ENCODE measurements at places on chromosomes 3 and 15.

GRCh38 chr15:75989045-75989444, 23.2 kb downstream of the NRG4 start:
- peak; percentile 22 for DNase-seq

GRCh38 chr15:76495487-76495886, 158.9 kb downstream of the ISL2 start:
- DNase-seq, result no peak

DNA sequence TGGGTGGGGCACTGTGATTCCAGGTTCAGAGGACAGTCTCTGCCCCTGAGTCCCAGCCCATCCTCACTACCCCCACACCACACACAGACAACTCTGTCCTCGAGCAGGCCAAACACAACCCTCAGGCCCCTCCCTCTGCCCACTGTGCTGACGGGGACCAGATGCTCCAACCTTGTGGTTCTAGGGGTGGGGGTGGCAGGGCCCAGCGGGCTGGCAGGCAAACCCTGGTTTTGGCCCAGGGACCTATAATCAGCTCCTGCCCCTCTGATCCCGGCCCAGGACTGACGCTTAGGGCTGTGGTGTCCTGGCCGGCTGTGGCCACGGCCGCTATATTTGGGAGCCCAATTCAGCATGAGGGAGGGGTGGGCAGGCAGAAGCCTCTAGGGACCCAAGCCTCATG, 5.0 kb upstream of the MYL3 start:
- no peak for DNase-seq

- no peak for DNase-seq
These were observed 2.9 kb upstream of the RBM6 start for GRCh38 chr3:49937090-49937489.

DNA sequence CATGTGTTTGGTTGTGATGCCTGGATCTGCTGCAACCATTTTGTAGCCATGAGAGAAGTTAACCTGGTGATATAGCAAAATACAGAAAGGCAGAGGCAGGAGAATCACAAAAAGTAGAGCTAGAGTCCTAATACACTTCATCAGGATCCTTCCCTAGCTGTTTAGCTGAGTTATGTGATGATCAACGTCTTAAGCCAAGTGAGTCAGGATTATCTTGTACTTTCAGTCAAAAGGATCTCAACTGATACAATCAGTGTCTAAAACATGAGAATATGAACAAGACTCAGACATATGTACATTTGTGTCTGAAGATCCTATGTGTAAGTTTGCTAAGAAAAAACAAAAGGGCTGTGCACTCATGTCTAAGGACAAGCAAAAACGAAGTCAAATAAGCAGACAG, 236.9 kb downstream of the NTRK3 start:
- no peak for DNase-seq

DNA sequence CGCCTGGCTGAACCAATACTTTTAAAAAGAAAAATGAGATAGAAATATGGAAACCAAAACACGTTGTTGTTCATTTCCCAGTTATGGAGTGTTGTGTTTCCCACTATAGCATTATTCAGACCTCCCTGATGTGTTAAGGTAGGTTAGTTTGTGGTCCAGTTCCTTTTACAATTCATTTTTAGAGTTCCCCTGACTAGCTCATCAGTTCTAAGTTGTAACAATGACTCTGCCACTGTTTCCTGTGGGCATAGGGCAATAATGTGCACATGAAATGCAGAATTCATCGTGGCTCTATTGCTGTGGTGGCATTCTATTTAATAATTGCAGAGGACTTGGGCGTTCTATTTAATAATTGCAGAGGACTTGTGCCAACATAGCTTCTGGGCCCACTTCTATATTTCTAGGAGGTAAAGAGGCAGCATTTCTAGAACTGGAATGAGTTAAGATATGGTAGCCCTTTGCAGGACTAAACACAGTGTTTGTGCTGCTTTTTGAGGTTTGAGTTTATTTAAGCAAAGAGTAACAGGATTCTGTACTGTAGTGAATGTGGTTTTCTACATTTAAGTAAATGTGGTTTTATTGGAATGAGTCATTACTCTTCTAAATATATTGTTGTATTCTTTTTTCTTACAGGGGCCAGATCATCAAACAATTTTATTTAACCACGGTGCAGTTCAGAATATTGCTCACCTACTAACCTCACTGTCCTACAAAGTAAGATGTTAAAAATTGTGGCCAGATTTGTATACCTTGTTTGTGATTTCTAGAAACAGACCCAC, 47.5 kb downstream of the ARMC8 start:
- DNase-seq, result no peak

DNA sequence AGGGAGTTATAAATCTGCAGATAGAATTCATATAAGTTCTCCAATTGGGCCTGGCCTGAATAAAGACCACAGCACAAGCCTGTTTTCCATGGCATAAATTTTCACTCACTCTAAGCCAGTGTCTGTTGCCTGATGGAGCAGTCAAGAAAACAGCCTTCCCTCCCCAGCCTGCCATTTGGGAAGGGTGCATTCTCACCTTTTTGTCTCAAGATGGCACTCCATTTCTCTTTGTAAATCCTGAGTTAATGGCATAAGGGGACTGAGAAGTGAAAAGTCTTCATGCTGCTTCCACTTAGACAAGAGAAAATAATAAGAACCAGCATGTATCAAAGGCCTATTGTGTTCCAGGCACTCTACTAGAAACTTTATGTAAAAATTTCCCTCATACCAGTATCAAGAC, 115.6 kb upstream of the MANF start:
- DNase-seq, result no peak

- no peak for DNase-seq
These were observed 331.2 kb upstream of the TBL1XR1 start for GRCh38 chr3:177528306-177529070.

GRCh38 chr3:45055411-45056143, 29.5 kb downstream of the CLEC3B start:
- peak; percentile 47 for DNase-seq

DNA sequence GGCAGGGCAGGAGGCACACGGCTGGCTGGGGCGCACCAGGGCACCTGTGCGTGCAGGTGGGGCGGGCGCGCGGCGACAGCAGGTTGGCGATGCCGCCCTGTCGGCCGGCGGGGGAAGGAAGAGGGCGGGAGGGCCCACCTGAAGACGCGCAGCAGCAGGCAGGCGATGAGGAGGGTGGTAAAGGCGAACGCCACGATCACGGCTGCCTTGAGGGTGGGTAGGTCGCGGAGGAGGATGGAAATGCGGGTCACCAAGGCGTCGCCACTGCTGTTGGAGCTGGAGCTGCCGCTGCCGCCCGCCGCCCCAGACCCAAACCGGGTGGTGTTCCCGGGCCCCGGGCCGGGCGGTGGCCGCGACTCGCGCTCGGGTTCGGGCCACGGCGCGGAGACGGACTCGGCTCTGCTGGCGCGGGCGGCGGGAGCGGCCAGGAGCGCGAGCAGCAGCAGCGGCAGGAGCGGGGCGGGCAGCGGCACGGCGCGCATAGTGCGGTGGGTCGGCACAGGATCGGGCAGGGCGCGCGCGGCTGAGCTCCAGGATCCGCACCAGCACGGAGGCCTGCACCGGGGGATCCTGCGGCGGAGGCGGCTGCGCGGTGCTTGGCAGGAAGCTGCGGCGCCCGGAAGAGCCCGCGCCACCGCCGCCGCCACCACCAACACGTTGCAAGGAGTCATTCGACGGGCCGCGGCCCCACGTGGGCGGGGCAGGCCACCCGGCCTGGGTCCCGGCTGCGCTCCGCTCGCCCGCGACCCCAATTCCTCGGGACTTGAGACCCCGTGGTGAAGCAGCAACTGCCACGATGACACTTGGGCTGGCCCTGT, at the start of gene FAM174B:
TSS of gene FAM174B (minus strand) at position 598 of the 818 bp plus-strand sequence.
- DNase-seq, result no peak

DNA sequence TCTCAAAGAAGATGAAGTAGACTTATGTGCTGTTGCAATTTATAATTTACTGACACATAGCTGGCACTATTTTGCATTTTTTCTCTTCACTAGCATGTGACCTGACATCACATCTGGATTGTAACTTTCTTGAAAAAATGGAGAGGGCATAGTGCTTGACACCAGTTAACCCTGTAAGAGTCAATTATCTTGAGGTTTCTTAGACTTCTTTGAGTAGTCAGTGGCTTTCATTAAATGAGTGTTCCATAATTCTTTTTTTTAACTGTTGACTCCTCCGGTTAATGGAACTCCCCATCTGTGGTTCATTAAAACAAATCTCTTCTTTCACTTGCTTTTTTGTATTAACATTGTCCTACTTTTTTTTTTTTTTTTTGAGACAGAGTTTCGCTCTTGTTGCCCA, 16.9 kb upstream of the PRKCI start:
- no peak for DNase-seq

GRCh38 chr3:72047221-72047871, 262.4 kb upstream of the PROK2 start:
- DNase-seq, result no peak

- no peak for DNase-seq
These were observed 39.5 kb upstream of the ATP2C1 start for GRCh38 chr3:130854208-130854864.

GRCh38 chr3:168060317-168060716, 35.4 kb downstream of the GOLIM4 start:
- DNase-seq, result no peak

GRCh38 chr15:82595203-82595602, 52.0 kb downstream of the CPEB1 start:
- DNase-seq, result no peak

GRCh38 chr3:111846717-111847116, 12.3 kb upstream of the PHLDB2 start:
- DNase-seq, result peak; percentile 60

DNA sequence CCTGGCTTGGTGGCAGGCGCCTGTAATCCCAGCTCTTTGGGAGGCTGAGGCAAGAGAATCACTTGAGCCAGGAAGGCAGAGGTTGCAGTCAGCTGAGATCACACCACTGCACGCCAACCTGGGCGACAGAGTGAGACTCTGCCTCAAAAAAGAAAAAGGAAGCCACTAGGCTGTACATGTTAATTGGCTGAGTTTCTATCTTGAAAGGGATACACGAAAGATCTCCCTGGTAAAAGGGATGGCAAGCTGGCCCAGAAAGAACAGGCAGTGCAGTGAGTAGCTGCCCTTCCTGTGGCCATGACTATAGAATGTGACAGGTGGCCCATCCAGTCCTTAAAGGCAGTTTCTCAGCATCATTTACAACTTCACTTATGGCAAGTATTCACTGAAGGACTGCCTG, 12.3 kb downstream of the LRIG1 start:
- DNase-seq, result no peak

DNA sequence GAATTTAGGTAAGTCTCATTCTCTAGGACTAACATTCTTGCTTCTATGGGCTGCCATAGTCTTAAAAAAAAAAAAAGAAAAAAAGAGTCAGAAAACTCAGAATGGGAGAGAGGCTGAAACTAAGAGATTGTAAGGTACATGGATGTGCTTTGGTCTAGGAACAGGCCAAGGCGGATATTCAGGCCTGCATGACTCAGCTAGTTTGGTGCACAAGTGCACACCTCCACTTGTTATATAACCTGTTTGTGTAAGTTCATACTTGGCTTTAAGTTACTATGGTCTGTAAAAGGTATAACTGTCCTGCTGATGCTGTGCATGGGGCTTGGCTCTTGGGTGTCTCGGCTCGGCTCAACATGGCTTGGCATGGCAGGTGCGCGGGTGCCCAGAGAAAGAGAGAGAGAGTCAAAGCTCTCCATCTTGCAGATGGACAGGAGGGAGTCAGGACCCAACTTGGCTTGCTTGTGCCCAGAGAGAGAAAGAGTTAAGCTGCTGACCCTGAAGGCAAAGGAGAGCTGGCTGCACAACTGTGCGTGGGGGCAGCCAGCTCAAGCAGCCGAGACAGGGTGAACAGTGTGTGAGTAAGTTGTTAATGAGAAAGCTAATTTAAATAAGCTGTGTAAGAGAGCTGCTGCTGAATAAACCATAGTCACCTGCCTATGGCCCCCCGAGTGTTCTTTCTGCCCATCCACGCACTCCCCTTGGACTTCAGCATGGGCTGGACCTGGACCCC, 31.4 kb upstream of the CHRNB4 start:
- no peak for DNase-seq

- no peak for DNase-seq
These were observed 6.1 kb downstream of the AMOTL2 start for GRCh38 chr3:134367869-134368750.

- no peak for DNase-seq
These were observed 5.6 kb upstream of the PYDC2 start for GRCh38 chr3:191455257-191455952.

- DNase-seq, result no peak
These were observed 596.9 kb upstream of the GRM7 start for GRCh38 chr3:6264036-6264435.

- no peak for DNase-seq
These were observed 25.9 kb upstream of the SNRK start for GRCh38 chr3:43260412-43260811.

DNA sequence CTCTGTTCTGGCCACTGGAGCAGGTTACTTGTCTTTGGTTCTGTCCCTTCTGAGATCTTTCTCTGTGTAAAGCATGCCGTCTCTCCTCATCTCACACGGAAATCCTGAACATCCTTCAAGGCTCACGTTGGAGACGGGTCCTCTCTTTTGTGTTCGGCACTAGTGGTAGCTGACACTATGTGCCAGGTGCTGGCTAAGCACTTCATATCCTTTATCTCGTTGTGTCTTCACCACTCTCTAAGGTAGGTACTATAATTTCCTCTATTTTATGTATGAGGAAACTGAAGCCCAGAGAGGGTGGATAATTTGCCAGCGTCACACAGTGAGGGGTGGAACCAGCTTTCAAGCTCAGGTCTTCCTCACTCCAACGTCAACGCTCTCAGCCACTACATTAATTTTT, 1.2 kb downstream of the IFT122 start:
- DNase-seq, result no peak

DNA sequence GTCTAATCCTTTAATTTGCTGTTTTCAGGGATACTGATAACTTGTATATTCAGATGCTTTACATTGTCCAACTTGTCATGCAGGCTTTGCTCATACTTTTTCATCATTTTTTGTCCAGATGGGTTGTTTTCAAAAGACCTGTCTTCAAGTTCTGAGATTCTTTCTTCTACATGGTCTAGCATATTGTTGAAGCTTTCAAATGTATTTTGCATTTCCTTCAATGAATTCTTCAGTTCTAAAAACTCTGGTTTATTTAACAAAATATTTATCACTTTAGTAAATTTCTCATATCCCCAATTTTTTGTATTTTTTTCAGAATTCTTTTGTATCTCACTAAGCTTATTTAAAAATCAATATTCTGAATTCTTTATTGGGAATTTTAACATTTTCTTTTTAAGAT, 388.3 kb upstream of the IL12A start:
- DNase-seq, result no peak

GRCh38 chr3:133455281-133455680, 55.4 kb downstream of the BFSP2 start:
- DNase-seq, result no peak

DNA sequence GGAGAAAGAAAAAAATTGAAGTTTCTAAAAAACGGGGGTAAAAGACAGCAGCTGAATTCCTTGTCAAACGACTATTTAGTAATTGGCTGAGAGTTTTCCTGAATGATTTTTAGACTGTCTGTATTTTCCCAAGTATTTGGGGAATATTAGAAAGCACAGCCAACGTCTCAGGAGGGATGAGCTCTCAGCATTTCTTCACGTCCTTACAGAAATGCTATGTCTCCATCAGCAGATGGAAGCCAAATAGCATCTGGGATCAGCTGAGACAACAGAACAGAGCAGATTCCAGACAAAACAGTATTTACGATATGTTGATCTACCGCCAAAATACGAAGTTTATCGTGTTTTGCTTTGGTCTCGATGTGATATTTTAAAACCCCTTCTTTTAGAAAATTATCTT, 5.3 kb upstream of the TMC3 start:
- DNase-seq, result no peak

- no peak for DNase-seq
These were observed 16.5 kb downstream of the LRRC58 start for GRCh38 chr3:120332646-120333045.
